Activated T-cell treated with anti-CD3 and anti-CD28 coated beads, Interleukin-2, amount 50 U/mL, for 72 hours (primary cell): ENCODE measurements at places on chromosomes 7 and 10. TPM values are rescaled to one million over a fixed set of nuclear protein-coding genes. Genes with fewer than 3 reads are reported as not detected.

- no peak overlapping the region for H3K4me3 ChIP-seq
- no peaks in the 10 kb centered on the region for H3K4me1 ChIP-seq
- no peak for DNase-seq
- H3K27ac ChIP-seq, result no peak overlapping the region
- H3K27me3 ChIP-seq, result peaks cover 4% of the 10 kb centered on the region
- no peaks in the 10 kb centered on the region for H3K36me3 ChIP-seq
Observed at GRCh38 chr7:78323118-78323517, 524.5 kb downstream of the PHTF2 start.

The RAMP3 gene
- total RNA-seq, result 0.50 TPM

DNA sequence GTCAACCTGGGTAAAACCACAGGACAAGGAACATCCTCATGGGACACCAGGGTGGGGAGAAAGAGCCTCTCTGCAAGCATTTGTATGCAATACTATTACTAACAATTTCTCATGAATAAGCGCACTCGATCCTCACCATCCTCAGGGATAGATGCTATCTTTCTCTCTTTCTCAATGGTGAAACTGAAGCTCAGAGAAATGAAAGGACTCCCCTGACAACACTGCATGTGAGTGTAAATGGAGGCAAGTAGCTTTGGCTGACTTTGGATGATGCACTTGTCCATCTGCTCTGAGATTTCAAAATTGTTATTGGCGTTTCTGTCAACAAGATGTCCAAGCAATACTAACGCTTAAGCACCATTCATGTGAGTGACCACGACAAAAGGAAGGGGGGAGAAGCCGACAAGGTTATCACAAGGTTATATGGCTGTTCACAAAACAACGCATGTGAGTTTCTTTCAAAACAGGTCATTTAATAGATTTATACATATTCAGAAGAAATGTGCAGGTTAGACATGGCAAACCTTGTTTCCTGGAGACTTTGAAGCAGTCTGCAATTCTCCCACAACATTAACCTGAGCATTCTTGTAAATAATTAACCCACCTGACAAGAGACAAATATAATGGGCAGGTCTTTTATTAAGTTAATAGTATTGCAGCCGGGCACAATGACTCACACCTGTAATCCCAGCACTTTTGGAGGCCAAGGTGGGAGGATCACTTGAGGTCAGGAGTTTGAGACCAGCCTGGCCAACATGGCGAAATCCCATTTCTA, 54.0 kb downstream of the IFIT5 start:
- no peaks in the 10 kb centered on the region for H3K4me1 ChIP-seq
- no peaks in the 10 kb centered on the region for H3K36me3 ChIP-seq
- H3K4me3 ChIP-seq, result no peak overlapping the region
- H3K27me3 ChIP-seq, result peaks cover 7% of the 10 kb centered on the region

GRCh38 chr7:101534873-101535272, 94.2 kb downstream of the MYL10 start:
- no peak overlapping the region for H3K4me3 ChIP-seq
- H3K4me1 ChIP-seq, result no peaks in the 10 kb centered on the region
- no peaks in the 10 kb centered on the region for H3K36me3 ChIP-seq
- peaks cover 2% of the 10 kb centered on the region for H3K27me3 ChIP-seq
- H3K27ac ChIP-seq, result no peak overlapping the region
